ENCODE measurements at places on chromosomes 4 and X.

- DNase-seq, result no peak
These were observed 42.7 kb downstream of the ABLIM2 start for GRCh38 chr4:8115916-8116315.

- DNase-seq, result no peak
These were observed 66.3 kb downstream of the DCUN1D4 start for GRCh38 chr4:51909236-51909703.

- DNase-seq, result no peak
These were observed 433.1 kb upstream of the SMIM31 start for GRCh38 chr4:164320847-164321246.

DNA sequence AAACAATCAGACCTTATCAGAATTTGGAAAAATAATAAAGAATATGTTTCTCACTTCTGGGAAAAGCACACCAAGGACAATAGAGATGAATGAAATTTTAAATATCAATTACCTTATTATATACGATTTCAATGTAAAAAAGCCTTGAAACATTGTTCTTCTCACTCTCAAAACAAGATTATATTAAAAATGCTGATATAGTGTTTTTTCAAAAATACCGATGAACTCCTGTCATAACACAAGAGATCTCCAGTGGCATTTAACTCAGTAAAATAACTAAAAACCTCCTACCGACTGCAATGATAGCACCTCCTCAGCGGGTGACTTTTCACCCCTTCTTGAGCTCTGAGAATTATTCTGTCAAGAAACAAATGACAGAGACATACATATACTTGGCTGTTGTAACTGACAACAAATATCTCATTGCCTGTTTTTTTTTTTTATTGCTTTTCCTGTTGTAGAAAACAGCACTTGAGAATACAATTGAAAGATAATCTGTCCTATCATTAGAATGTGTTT lies 1237.3 kb downstream of the C4orf33 start:
- DNase-seq, result no peak

DNA sequence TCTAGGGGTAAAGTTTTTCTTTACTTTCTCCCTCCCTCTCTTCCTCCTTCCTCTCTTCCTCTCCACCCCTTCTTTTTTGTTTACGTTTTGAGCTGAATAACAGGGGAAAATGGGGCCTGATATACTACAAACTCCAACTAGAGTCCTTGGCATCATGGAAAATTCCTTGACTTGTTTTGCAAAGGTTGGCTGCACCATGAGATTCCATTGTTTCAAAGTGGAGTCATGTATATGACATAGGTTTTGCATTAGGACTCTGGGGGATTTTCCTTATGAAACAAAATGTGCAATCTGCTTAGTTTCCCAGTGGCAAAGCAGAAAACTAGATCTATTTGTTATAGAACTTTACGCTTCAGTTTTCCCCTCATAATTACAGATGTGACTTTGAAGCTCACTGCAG lies 233.5 kb upstream of the PGRMC2 start:
- DNase-seq, result no peak

DNA sequence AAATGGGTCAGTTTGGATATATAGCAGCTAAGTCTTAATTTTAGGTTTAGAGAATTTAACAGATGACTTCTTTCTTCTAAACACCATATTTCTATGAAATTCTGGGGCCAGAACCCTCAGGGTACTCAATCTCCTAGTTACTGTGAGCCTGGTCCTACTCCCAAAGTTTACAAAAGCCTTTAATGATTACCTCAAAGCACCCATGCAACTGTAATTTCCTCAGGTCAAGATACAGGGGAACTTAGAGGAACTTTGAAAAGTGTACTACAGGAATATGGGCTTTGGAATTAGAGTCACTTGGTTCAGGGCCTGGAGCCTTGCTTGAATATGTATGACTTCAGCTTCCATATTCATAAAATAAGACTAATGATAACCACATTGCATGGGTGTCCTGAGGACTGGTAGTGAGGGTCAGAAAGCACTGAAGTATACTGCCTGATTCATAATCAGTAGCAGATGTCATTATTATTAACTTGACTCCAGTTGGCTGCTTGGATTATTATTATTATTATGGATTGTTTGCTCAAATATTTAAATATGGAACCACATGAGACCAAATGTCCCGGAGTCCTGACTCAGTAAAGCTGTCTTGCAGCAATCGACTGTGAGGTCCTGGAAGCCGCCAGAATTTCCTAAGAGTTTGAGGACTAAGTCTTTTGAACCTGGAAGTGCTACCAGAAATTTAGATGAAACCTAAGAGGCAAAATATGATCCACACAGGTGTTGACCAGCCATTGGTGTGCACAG lies 2.0 kb upstream of the ADH7 start:
- no peak for DNase-seq

- DNase-seq, result no peak
These were observed 58.5 kb upstream of the LGI2 start for GRCh38 chr4:25089051-25089763.

DNA sequence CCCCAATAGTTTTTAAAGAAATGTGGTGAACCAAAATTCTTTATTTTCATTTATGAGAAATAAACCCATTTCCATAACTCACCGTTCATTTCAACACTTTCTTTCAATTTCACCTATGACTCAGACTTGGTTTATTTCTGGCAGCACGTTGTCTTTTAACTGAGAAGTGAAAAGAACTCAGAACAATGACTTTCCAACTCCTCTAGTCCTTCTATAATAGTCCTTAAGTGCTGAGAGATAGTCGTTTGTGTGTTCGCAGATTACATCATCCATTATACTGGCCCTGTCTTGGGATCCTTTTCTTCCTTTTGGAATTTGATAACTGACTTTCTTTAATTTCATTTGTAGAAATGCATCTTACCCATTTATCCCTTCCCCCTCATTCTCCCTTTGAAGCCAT lies 113.6 kb downstream of the GLUD2 start:
- no peak for DNase-seq

GRCh38 chrX:133375615-133376340 lies 39.5 kb downstream of the GPC4 start:
- no peak for DNase-seq

DNA sequence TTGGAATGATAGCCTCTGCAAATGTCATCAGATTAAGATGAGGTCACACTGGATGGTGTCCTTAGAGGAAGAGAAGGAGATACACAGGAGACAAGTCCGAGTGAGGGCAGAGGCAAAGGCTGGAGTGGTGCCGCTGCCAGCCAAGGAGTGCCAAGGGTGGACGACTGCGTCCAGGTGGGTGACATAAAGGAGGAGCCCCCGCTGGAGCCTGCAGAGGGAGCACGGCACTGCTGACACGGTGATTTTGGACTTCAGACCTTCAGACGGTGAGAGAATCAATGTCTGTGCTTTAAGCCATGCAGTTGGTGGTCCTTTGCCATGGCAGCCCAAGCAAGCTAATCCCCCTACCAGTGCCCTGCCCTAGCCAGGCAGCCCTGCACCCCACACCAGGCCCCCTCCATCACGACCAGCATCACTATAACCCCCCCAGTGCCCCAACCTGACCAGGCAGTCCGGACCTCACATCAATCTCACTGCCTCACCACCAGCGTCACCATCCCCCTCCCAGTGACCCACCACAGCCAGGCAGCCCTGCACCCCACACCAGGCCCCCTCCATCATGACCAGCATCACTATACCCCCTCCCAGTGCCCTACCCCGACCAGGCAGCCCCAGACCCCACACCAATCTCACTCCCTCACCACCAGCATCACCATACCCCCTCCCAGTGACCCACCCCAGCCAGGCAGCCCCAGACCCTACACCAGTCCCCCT lies 130.0 kb downstream of the HMX1 start:
- DNase-seq, result no peak

- DNase-seq, result no peak
These were observed 126.5 kb downstream of the QDPR start for GRCh38 chr4:17385403-17385802.

- DNase-seq, result no peak
These were observed 57.9 kb downstream of the CFAP299 start for GRCh38 chr4:80393246-80393969.

DNA sequence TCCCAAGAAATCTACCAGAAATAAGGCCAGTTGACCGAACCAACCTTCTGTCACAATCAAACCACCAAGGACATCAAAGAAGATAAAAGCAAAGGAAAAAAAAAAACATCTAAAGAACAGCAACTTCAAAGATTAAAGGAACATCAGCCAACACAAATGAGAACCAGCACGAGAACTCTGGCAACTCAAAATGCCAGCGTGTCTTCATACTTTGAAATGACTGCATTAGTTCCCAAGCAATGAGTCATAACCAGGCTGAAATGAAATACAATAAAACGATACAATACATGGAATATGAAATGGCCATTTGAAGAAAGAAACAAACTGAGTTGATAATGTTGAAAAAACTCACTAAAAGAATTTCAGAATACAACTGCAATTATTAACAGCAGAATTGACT lies 611.6 kb upstream of the GRIA3 start:
- DNase-seq, result no peak

DNA sequence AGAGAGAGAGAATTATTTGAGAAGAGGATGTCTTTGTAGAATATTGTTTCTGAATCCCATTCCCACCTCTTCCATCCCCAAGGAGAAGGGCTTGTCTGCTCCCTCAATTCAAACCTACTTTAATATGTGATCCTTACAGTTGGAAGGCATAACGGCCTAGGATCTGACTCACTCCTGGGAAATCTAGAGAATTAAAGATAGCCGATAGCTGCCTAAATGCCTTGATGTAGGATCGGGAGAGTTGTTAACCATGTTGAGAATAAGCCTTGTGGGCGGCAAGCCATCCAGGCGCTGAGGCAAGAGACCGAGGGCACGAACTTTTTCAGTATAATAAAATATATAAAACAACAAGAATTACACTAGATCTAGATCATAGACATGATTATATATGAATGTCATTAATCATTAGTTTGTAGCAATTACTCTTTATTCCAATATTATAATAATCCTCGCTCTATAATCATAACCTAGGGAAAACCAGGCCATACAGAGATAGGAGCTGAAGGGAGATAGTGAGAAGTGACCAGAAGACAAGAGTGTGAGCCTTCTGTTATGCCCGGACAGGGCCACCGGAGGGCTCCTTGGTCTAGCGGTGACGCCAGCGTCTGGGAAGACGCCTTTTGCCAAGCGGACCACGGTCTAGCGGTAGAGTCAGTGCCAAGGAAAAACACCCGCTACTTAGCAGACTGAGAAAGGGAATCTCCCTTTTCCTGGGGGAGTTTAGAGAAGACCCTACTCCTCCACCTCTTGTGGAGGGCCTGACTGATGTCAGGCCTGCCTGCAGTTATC lies 13.5 kb downstream of the EMCN start:
- DNase-seq, result no peak

- DNase-seq, result no peak
These were observed 667.3 kb downstream of the IL1RAPL1 start for GRCh38 chrX:29254515-29254914.

- no peak for DNase-seq
These were observed 194.7 kb downstream of the LRBA start for GRCh38 chr4:150820409-150820808.

DNA sequence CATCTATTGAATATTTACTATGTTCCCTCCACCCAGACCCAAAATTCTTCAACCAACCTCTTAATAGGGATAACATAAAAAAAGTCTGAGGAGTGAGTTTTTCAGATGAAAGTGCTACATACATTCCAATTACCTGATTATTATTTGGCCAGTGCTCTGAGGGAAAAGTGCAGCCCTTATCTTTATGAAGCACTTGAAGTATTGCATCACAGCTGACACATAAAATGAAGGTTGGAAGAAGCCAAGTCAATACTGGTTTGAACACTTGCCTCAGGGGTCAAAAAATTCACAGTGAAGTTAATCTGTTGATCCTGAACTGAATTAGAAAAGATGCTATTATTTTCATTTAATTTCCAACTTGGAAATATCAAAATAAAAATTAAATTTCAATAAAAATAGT lies 498.9 kb downstream of the INPP4B start:
- DNase-seq, result no peak

Data from stimulated activated CD8-positive, alpha-beta memory T cell treated with anti-CD3 and anti-CD28 coated beads, Interleukin-7, amount 100 ng/mL, for 48 hours (primary cell).